ENCODE measurements at places on chromosomes 7 and 10.

GRCh38 chr7:143735962-143736361 is 21.5 kb downstream of the CTAGE6 start:
- ATAC-seq: no peak

DNA sequence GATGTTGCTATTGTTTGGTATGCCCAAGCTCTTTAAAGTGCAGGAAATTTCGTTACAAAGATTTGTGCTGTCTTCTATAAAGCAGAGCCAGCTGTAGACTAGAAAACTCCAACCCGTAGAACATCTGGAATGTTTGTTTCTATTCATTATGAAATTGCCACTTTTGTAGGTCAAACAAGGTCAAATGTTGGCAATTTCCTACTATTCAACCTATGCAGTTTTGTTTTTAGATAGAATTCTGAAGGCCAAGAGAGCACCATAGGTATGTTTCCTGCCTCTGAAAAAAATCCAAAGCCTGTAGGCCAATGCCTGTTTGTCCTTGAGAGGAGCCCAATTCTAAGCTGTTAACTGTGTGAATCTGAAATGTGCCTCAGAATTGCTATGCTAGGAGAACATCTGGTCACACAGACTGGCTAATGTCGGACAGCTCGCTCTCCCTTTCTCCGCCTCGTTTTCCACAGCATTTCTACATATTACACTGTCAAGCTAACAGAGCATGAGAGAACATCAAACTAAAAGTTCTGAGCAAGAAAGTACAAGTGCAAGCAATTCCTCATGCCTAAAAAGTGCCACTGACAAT is 267.2 kb upstream of the LRGUK start:
- no peak for ATAC-seq

- ATAC-seq: no peak
Observed at GRCh38 chr10:86007171-86007570, 359.4 kb downstream of the GRID1 start.

DNA sequence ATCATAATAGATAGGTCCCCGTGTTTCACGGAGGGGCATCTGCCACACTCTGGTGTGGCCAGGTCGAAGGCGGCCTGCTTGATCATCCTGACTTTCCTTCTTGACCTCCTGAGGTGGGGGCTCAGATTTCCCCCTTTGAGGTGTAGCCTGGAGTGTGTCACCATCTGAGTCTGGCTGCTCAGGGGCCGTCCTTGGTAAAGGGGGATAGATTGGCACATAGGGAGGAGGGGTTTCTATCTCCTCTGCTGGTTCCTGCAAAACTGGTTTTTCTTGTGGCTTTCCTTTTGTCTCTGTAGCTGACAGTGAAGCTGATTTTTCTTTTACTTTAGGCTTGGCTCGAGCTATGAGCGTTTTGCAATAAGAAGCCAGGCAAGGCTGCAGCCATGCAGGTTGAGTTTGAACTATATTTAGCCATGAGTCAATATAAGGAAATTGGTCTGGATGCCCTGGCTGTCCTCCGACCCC is 7.1 kb upstream of the ZNF117 start:
- ATAC-seq: no peak

DNA sequence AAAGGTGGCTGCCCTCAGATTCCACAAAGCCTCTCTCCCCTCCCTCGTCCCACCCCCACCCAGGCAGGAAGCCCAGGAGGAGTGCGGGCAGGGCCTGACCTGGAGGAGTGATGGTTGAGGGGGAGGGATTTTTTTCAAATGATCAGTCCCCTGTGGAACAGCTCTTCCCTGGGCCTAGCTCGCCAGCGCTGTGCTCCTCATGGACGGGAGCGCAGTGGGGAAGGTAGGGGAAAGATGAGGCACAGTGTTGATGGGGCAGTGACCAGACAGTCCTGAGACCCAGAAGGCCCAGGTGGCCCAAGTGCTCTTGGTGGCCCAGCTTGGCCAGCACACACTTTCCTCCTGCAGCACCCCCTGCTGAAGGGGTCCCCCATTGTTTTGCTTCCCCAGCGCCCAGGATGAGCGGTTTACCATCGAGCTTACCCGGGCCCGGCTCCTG is 8.5 kb downstream of the SAP25 start:
- no peak for ATAC-seq

- ATAC-seq: no peak
Observed at GRCh38 chr10:123972481-123973401, 81.1 kb upstream of the CPXM2 start.

GRCh38 chr7:4775848-4776623 is 613 bp downstream of the AP5Z1 start:
- peak; percentile 23 for ATAC-seq

DNA sequence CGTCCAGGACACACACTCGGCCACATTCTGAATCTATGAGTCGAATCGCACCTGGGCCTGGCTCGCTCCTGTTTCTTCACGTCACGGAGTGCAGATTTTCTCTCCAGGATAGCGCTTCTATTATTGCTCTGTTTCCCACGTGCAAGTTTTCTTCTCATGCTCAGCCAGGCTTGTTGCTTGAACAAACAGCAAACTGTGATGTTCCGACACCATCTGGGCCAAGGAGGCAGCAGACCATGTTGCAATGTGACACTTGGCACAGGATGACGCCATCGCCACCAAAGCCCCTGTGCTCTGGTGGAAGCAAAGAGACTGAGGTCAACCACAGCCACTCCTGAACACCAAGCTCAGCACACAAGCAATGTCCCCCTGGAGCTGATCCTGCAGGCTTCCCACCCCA is 507.1 kb upstream of the ADARB2 start:
- no peak for ATAC-seq

DNA sequence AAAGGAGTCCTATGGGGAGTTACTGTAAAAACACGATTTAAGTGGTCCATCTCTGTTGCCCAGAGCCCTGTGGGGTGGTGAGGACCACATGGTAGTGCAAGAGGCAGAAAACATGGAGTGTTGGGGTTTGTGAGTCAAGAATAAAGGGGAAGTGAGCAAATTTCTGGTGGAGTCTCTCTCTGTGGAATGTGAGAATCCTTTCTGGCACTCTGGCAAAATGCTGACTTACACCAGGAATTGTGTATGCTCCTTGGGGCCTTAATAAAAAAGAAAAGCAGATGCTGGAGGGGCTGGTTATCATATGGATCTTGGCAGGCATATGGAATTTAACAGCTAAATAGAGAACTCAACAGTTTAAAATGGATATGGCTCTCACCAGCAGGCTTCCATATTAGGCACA is 486.0 kb downstream of the TNS3 start:
- no peak for ATAC-seq

DNA sequence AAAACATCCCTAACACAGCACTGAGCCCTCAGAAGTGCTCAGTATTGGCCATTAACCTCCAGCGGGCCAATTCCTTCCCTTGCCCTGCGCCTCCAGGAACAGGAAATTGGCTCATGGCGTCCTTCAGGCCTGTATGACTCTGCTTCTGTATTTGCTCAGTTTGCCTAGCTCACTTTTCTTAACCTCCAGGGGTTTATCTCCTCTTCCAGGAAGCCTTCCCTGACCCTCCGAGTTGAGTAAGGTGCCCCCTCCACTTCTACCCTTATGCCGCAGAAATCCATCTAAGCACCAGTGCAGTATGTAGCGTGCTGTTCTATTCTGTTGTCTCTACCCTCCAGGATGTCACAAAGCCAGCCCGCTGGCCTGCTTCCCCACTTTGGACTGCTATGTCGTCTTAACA is 1.1 kb upstream of the SFXN4 start:
- no peak for ATAC-seq

DNA sequence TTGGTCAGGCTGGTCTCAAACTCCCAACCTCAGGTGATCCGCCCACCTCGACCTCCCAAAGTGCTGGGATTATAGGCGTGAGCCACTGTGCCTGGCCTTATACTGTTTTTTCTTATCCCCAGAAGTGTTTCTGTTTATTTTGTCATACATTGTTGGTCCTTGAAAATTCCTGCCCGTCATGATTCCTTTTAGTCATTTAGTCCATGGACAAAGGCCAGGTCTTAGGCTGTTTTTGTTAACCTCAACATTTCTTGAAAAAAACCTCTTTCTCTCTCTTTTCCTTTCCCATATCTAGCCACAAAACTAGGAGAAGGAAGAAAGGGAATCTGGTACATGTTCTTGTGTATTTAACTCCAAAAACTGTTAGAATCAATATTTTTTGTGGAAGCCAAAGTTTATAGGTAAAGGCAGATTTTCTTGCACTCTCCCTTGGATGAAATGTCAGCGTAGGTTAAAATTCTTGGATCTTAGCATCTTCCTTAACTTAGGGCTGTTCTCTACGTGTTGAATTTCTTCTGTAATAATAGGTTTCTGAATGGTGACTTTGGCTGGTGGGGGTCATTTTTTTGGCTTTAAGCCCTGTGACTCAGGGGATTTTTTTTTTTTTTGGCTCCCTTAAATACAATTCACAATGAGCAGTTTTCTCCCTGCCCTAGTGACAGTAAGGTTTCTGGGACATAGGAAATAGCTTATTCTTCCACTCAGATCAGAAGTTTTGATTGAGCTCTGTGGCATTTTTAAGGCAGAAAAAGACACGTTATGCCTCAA is 500.8 kb downstream of the AUTS2 start:
- ATAC-seq: no peak

GRCh38 chr10:7410301-7410861 is 453 bp downstream of the SFMBT2 start:
- peak; percentile 18 for ATAC-seq

- peak; percentile 53 for ATAC-seq
Observed at GRCh38 chr7:120988591-120989256, at the start of gene CPED1. Gene CPED1, plus strand, starts transcription at chr7:120988711. Its CDS starts 911 bp downstream, at chr7:120989622.

GRCh38 chr10:1255600-1256431 is 199.6 kb downstream of the WDR37 start:
- ATAC-seq: no peak

DNA sequence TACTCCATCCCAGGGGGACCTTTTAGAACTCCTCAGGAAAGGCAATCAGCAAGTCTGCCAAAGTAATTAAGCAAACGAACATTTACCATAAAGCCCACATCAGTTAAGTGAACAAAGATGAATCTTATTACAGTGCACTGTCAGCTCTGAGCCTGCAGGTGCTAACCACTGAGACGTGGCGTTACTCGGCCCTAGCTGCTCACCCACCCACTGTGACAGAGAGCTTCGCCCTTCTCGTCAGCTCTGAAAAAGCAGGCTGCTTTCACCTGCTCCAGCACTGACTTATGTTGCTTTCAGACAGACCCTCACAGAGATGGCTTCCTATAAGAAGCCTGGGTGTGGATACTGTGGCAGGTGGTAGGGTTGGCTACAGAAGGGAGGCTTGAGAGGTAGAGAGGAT is 57.7 kb upstream of the KCNIP2 start:
- peak; percentile 54 for ATAC-seq

DNA sequence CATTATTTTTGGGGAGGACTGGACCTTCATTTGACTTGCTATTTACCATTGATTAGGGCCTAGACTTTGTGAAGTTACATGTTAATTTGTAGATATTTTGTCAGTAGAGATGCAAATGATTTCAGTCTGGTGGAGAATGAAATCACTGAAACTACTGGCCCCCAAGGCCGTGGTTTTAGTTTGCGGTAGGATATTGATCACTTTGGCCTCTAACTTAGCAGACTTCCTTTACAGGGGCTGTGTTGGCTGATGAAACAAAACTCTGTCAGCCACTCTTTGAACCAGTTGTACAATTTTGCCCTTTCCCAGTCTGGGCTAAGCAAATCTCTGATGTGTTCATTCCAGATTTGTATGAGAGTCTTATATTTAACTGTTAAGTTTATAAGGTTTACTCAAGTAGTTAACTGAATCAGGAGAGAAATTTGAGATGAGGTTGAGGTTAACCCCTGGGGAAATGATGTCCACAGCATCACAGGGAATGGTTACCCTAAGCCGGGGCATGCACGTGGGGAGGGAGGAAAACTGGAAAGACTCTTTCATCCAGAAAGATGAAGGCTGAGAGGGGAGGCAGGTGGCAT is 105.7 kb upstream of the INSIG1 start:
- peak; percentile 17 for ATAC-seq

- ATAC-seq: no peak
Observed at GRCh38 chr10:1548596-1548995, 188.7 kb downstream of the ADARB2 start.

GRCh38 chr7:43758822-43759683 is 573 bp downstream of the BLVRA start:
- peak; percentile 78 for ATAC-seq

- no peak for ATAC-seq
Observed at GRCh38 chr10:121823993-121824463, 103.8 kb downstream of the ATE1 start.

- ATAC-seq: no peak
Observed at GRCh38 chr7:27661811-27662489, 733 bp downstream of the HIBADH start.

All from activated CD4-positive, CD25-positive, alpha-beta regulatory T cell treated with anti-CD3 and anti-CD28 coated beads, Interleukin-2, amount 50 U/mL, for 24 hours (primary cell).